ENCODE measurements at places on chromosomes 1 and 21. TPM values are rescaled to one million over a fixed set of nuclear protein-coding genes. Genes with fewer than 3 reads are reported as not detected.

Gene DIO1
- not detected for total RNA-seq

Gene DENND2D
- total RNA-seq = 3.4 TPM

Gene SYT14
- 1.8 TPM for total RNA-seq

Gene S100A14
- not detected for total RNA-seq

Gene NBPF6
- not detected for total RNA-seq

GRCh38 chr1:156839426-156840109 is 19.3 kb downstream of the INSRR start:
- DNase-seq = no peak

GRCh38 chr1:225152061-225152460 is 222.6 kb downstream of the DNAH14 start:
- DNase-seq = no peak

- DNase-seq = no peak
These were observed 19.9 kb upstream of the ATP1A1 start for GRCh38 chr1:116353155-116353554.

GRCh38 chr1:39675220-39675619 is 3.3 kb upstream of the NT5C1A start:
- no peak for DNase-seq

DNA sequence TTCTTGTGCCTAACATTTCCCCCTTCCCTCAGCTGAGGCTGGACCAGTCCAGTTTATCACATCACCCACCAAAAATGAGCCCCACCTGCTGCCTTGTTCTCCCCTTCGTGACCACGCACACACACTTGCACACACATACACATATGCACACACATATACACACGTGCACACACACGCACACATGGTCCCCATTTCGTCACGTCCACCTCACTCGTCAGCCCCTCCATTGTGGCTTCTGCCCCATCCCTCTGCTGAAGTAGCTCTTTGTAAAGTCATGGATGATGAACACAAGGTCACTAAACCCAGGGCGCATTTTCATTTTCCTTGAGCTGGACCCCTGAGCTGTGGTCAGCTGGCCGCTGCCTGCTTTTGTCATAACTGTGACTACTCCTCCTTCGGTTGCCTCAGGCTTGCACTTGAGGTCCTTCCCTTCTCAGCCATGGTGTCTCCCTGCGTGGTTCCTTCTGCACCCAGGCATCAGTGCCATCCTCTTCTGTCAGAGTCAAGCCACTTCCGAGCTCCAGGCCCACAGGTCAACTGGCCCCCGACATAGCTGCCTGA is 93.8 kb downstream of the SYT2 start:
- no peak for DNase-seq

DNA sequence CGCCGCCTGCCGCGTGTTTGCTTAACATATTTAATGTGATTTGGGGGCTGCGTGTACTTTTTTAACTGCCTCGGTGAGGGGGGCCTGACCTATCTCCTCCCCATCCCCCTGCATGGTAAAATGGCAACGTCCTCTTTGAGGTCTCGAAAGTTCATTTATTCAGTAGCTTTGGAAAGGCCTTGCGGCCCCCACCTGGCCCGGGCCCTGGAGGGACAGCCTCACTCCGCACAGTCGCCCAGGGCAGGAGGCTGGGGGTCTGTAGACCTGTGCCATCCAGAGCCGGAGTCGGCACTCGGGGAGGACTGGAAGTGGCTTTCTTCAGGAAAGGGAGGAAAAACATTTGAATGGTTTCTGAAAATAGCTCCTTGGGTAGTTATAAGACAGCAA is 38.0 kb upstream of the ACTRT2 start:
- DNase-seq = no peak

DNA sequence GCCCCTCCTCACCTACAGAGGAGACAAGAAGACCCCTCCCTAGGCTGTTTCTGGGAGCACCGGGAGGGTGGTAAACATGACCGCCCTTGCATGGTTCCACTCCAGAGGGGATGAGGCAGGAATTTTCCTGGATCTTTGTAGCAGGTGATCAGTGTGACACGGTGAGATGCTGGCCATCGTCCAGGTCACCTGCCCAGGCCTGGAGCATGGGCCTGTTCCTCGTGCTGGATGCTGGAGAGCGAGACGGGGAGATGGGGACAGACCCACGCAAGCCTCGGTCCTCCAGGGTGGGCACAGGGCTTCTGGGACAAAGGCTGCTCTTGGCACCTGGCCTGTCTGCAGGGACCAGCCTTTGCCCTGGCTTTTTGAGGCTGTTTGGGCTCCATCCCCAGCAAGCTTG is 46.2 kb downstream of the DMRTB1 start:
- DNase-seq = no peak

- no peak for DNase-seq
These were observed 537.7 kb downstream of the BRINP3 start for GRCh38 chr1:189939967-189940366.

All from glomerular endothelial cell (primary cell).